ENCODE measurements at places on chromosomes 2 and 18. TPM values are rescaled to one million over a fixed set of nuclear protein-coding genes. Genes with fewer than 3 reads are reported as not detected.

DNA sequence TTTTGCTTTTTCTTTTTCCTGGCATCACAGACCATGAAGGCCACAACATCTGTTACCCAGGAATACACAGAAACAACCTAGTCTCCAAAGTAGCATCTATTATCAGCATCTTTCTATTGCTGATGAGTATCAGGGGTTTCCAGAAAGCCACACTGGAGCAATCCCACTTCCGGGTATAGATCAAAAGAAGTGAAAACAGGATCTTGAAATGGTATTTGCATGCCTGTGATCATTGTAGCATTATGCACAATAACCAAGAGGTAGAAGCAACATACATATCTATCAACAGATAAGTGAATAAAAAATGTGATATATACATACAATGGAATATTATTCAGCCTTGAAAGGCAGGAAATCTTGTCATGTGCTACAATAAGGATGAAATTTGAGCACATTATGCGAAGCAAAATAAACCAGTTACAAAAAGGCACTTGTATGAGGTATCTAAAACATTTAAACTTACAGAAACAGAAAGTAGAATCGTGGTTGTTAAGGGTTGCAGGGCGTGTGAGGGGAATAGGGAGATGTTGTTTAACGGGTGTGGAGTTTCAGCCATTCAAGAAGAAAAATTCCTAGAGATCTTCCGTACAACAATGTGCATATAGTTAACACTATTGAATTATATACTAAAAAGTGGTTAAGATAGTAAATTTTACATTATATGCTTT, 115.1 kb downstream of the KCNE4 start:
- no peak for DNase-seq

GRB14 gene
- total RNA-seq: 16.6 TPM

UGT1A9 gene
- total RNA-seq: 3.5 TPM

DNA sequence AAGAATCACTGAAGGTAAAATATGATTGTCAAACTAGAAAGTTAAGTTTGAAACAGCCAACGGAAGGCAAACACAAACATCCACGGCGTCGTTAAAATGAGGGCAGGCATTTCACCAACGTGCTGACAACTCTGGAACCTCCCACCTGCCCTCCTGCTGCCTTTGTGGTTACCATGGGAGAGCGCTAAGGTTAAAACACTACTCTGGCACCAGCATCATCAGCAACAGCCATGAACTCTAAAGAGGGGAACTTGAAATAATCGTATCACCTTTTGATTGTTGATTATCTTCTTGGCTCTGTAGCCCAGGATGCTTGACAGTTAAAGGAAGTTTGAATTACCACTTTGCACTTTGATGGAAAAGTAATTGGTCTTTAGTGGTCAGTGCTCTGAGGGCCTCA, 34.7 kb downstream of the CYB5A start:
- DNase-seq: no peak

ASTL gene
- total RNA-seq: not detected
